ENCODE measurements at places on chromosomes 16 and 17. TPM values are rescaled to one million over a fixed set of nuclear protein-coding genes. Genes with fewer than 3 reads are reported as not detected.

DNA sequence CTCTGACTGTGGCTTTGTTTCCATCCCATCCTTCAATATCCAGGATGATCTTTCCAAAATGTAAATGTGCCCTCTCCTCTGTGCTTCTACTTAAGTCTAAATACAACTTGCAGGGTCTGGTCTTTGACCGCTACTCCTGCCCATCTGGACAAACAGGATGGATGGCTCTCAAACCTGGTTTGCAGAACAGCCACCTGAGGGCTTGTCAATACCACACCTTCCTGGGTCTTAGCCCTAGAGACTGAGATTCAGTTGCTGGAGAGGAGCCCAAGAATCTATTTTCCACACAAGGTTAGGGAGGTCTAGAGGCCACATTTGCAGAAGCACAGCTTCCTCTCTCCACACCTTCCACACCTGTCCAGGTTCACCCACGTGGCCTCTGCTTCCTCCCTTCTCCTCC lies 1.9 kb upstream of the GRB7 start:
- no peak for DNase-seq
- no peaks in the 10 kb centered on the region for H3K36me3 ChIP-seq
- peaks cover 49% of the 10 kb centered on the region for H3K27me3 ChIP-seq
- H3K27ac ChIP-seq = no peak overlapping the region
- H3K4me3 ChIP-seq = no peak overlapping the region

GRCh38 chr16:31216422-31217135 lies at the start of gene PYDC1:
TSS of gene PYDC1 (minus strand) at chr16:31217135. CDS start at chr16:31217028, 107 bp downstream.
- H3K4me1 ChIP-seq = peaks cover 28% of the 10 kb centered on the region
- peaks cover 22% of the 10 kb centered on the region for H3K27me3 ChIP-seq
- no peak for DNase-seq
- H3K36me3 ChIP-seq = no peaks in the 10 kb centered on the region
- H3K27ac ChIP-seq = no peak within 1 kb of the TSS

- H3K4me3 ChIP-seq = no peak overlapping the region
- H3K27me3 ChIP-seq = no peaks in the 10 kb centered on the region
- H3K27ac ChIP-seq = no peak overlapping the region
- no peak for DNase-seq
- H3K4me1 ChIP-seq = peaks cover 7% of the 10 kb centered on the region
These were observed 43.2 kb upstream of the FOXJ1 start for GRCh38 chr17:76184290-76184689.

GRCh38 chr17:5499476-5500231 lies 13.3 kb downstream of the MIS12 start:
- peaks cover 7% of the 10 kb centered on the region for H3K4me1 ChIP-seq
- H3K4me3 ChIP-seq = peak overlapping the region; percentile 76
- peaks cover 25% of the 10 kb centered on the region for H3K27me3 ChIP-seq
- no peak overlapping the region for H3K27ac ChIP-seq
- no peak for DNase-seq
- H3K36me3 ChIP-seq = no peaks in the 10 kb centered on the region

- H3K4me1 ChIP-seq = peaks cover 6% of the 10 kb centered on the region
- H3K4me3 ChIP-seq = no peak overlapping the region
- DNase-seq = no peak
- peak overlapping the region; percentile 12 for H3K27ac ChIP-seq
- no peaks in the 10 kb centered on the region for H3K27me3 ChIP-seq
- no peaks in the 10 kb centered on the region for H3K36me3 ChIP-seq
These were observed 50.4 kb upstream of the HS3ST2 start for GRCh38 chr16:22763437-22764080.

- DNase-seq = no peak
- H3K4me3 ChIP-seq = no peak overlapping the region
- H3K27me3 ChIP-seq = no peaks in the 10 kb centered on the region
- H3K36me3 ChIP-seq = no peaks in the 10 kb centered on the region
These were observed 379.8 kb downstream of the CNTNAP4 start for GRCh38 chr16:76656994-76657393.

The C17orf107 gene
- 0.88 TPM for total RNA-seq

- peak within 1 kb of the TSS; percentile 58 for H3K27ac ChIP-seq
- no peaks in the 10 kb centered on the region for H3K27me3 ChIP-seq
- H3K36me3 ChIP-seq = no peaks in the 10 kb centered on the region
- no peak for DNase-seq
- peaks cover 57% of the 10 kb centered on the region for H3K4me1 ChIP-seq
These were observed at the start of gene TMEM238L for GRCh38 chr17:10803830-10804475. TSS of gene TMEM238L (minus strand) at chr17:10804099. CDS start at chr17:10803963, 136 bp downstream.

DNA sequence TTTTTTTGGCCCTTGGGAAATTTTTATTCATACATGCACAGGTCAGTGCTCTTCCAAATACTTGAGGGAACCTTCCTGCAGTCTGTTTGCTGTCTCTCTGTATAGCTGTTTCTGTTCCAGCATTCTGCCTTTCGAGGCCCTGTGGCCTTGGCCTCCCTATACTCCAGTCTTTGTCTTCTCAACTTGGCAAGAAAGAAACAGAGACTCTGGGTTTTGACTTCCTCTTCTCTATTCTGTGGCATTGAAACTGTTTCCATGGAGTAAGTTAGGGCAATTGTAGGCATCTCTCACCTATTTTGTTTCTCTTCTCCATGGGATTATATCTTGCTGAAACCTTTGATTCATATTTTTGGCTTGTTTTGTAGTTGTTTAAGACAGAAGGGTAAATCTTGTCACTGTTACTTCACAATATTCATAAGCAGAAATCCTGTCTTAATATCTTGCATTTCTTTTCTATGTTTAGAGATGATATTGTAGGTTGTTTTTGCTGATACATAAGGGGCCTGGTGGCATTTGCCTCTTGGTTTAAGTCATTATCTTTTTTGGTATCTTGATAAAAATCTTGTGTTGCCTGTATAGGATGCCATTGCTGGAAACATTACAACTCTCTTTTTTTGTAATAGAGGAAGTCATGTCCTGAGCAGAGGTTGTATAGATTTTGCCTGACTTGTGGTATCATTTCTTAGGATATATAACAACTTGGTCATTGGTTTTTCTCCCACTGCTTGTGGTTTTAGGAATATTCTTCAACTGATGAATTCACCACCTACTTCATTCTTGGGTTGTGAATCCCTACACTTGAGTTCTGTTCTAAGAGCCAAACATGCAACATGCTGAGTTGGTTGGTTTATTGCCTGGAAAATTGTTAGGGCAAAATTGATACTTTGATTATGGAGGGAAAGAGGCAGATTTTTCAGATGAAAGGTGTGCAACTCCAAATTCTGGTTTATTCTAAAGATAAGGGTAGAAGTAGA lies 168.6 kb downstream of the FTO start:
- no peaks in the 10 kb centered on the region for H3K27me3 ChIP-seq
- H3K27ac ChIP-seq = no peak overlapping the region
- H3K36me3 ChIP-seq = peaks cover 18% of the 10 kb centered on the region

DNA sequence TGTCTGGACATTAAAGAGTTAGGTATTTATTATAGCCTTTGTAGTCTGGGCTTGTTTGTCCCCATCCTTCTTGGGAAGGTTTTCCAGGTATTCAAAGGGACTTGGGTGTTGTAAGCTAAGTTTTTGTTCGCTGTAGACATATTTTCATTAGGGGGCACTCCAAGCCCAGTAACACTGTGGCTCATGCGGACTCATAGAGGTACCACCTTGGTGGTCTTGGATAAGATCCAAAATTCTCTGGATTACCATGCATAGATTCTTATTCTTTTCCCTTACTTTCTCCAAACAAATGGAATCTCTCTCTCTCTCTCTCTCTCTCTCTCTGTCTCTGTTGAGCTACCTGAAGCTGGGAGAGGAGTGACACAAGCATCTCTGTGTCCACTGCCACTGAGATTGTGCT lies 48.9 kb downstream of the ERCC4 start:
- no peak overlapping the region for H3K27ac ChIP-seq
- no peaks in the 10 kb centered on the region for H3K36me3 ChIP-seq
- H3K27me3 ChIP-seq = no peaks in the 10 kb centered on the region

GRCh38 chr16:57979006-57979585 lies 8.2 kb upstream of the CNGB1 start:
- peaks cover 1% of the 10 kb centered on the region for H3K4me1 ChIP-seq
- H3K4me3 ChIP-seq = no peak overlapping the region
- DNase-seq = no peak
- no peak overlapping the region for H3K27ac ChIP-seq
- H3K36me3 ChIP-seq = no peaks in the 10 kb centered on the region

The CCL23 gene
- total RNA-seq = 13.4 TPM

The LAT gene
- total RNA-seq = 0.76 TPM

The HBA1 gene
- 1.0 TPM for total RNA-seq

GRCh38 chr17:67111808-67112207 lies 67.5 kb downstream of the CACNG1 start:
- H3K27me3 ChIP-seq = no peaks in the 10 kb centered on the region
- H3K4me1 ChIP-seq = no peaks in the 10 kb centered on the region
- no peak overlapping the region for H3K27ac ChIP-seq
- H3K4me3 ChIP-seq = no peak overlapping the region

The GINS2 gene
- 12.6 TPM for total RNA-seq

DNA sequence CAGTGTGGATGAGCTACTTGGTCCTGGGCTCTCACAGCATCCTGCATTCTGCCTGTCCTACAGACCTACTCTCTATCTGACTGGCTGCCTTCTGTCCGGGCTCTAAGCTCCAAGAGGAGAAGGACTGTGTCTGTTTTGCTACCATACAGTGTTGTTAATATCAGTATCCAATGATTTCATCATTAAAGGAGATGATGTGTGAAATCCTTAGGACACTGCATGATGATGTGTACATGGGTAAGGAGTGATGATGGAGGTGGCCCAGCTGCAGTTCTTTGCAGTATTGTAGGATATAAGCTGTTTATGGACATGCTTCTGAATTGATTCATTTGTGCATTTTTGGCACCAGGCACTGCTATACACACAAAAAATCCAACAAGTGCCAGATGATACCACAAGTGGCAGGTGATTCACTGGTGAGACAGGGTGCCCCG lies 536.9 kb upstream of the CDH11 start:
- no peak for DNase-seq
- H3K4me1 ChIP-seq = no peaks in the 10 kb centered on the region
- no peaks in the 10 kb centered on the region for H3K36me3 ChIP-seq
- H3K27ac ChIP-seq = peak overlapping the region; percentile 35
- H3K4me3 ChIP-seq = no peak overlapping the region
- H3K27me3 ChIP-seq = peaks cover 12% of the 10 kb centered on the region

- H3K27ac ChIP-seq = peak overlapping the region; percentile 98
- H3K27me3 ChIP-seq = no peaks in the 10 kb centered on the region
- H3K36me3 ChIP-seq = no peaks in the 10 kb centered on the region
- no peak overlapping the region for H3K4me3 ChIP-seq
These were observed 14.8 kb downstream of the RAI1 start for GRCh38 chr17:17696085-17696484.

- H3K27me3 ChIP-seq = no peaks in the 10 kb centered on the region
- no peak overlapping the region for H3K4me3 ChIP-seq
- H3K36me3 ChIP-seq = no peaks in the 10 kb centered on the region
- DNase-seq = no peak
These were observed 195.5 kb downstream of the FTO start for GRCh38 chr16:53899431-53899830.

- H3K36me3 ChIP-seq = no peaks in the 10 kb centered on the region
- no peaks in the 10 kb centered on the region for H3K27me3 ChIP-seq
- H3K4me1 ChIP-seq = no peaks in the 10 kb centered on the region
These were observed 19.0 kb upstream of the LRRC37A3 start for GRCh38 chr17:64938290-64938689.

GRCh38 chr16:62038225-62038624 lies 2.0 kb upstream of the CDH8 start:
- H3K4me1 ChIP-seq = no peaks in the 10 kb centered on the region
- H3K36me3 ChIP-seq = no peaks in the 10 kb centered on the region
- DNase-seq = no peak
- peaks cover 56% of the 10 kb centered on the region for H3K27me3 ChIP-seq
- no peak overlapping the region for H3K4me3 ChIP-seq
- no peak overlapping the region for H3K27ac ChIP-seq

The SLC52A1 gene
- 0.26 TPM for total RNA-seq

DNA sequence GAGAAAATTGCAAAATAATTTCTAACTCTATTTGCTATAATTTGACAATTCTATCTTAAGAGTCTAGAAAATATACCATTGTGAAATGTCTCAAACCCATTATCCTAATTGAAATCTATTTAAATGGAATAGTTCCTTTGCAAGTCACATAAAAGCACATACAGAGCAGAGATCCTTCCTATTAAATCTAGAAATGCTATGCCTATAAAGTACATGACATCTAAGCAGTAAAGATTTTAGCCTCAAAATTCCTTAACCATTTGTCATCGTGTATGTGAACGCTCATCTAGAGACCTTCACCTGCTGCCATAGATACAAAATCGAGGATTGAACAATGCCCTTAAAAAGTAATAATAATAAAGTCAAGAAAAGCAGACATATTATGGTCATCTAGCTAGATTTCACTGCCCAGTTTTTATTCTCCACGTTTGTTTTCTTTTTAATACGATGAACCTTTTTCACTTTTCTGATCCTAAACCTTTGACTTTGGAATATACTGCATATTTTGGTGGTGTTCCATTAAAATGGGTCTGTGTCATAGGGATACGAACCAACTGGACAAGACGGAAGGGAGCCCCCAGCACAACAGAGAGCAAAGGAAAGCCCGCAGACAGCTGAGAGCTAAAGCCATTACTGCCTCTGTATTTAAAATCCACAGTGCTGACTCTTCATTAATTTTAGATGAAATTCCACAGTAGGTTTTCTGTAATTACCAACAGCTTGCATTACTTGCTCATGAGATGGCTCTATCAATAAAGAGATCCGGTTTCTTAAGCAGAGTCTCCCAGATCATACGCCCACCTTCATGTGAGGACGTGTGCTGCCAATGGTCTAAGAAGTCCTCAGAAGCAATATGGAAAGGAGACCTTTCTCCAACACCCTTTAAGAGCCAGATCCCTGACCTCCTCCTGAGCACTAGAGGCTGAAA lies 17.6 kb downstream of the TEX2 start:
- no peaks in the 10 kb centered on the region for H3K27me3 ChIP-seq
- H3K4me1 ChIP-seq = peaks cover 14% of the 10 kb centered on the region
- no peak overlapping the region for H3K27ac ChIP-seq
- no peaks in the 10 kb centered on the region for H3K36me3 ChIP-seq
- H3K4me3 ChIP-seq = no peak overlapping the region
- no peak for DNase-seq

DNA sequence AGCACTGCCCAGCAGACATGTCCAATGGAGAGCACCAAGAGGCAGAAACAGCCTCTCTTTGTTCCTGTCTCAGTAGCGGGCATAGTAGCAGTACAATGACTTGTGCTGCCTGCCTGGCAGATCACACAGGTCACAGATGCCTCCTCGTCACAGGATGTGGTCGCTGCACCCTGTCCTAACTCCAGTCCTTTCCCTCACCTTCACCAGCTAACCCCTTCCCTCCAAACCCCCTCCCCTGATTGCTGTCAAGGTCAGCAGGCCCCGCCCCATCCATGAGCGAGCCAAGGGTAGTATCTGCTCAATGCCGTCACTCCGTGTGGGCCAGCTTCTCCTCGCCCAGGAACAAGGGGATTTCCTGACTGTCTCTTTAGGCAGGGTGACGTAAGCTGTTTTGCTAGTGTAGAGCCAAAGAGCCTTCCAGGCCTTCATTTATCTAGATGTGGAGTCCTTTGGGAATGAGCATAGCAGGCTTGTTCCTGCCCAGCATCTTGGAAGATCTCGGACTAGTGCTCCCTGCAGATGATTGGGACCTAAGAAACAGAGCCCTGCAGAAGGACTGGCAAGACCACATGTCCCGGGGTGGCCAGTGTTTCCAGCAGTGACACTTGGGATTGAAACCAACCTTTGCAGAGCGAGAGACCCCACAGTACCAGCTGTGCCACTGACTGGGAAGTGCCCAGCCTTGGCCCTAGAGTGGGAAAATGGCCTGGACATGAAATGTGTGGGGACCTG lies 75.9 kb upstream of the TNRC6C start:
- no peaks in the 10 kb centered on the region for H3K27me3 ChIP-seq
- H3K4me1 ChIP-seq = peaks cover 22% of the 10 kb centered on the region
- no peak overlapping the region for H3K4me3 ChIP-seq
- H3K36me3 ChIP-seq = no peaks in the 10 kb centered on the region
- no peak for DNase-seq

The STH gene
- not detected for total RNA-seq
